NCI-H774 (cell line): ENCODE measurements at places on chromosomes 12 and 14.
A peak's percentile ranks its signal among the peaks of the same experiment; 100 is the strongest.

DNA sequence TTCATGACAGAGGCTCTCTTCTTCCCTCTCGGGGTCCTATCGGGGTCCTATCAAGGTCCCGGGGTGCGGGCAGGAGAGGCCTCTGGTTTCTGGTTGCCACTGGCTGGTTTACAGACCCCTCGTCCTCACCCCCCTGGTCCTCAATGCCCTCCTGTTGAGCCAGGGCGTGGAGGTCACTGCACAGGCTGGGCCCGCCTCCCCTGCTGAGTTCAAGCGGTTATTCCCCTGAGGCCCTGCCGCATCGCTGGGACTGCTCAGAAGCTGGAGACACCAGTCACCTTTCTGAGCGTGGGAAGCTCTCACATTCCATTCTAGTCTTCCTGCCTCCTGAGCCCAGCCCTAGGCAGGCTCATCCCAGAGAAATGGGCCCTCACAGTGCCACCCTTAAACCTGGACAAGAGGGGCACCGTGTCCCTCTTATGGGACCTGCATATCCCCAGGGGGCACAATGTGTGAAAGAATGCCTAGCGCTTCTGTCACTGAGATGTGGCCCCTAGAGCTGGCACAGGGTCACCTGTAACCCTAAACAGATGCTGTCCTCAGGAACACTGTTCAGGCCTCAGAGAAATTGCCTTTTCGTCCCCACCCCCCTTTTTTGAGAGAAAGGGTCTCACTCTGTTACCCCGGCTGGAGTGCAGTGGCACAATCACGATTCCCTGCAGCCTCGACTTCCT, 177.7 kb upstream of the RGS6 start:
- DNase-seq: no peak

- DNase-seq: peak; percentile 66
Observed at GRCh38 chr12:121334513-121335343, 17.5 kb downstream of the ANAPC5 start.

DNA sequence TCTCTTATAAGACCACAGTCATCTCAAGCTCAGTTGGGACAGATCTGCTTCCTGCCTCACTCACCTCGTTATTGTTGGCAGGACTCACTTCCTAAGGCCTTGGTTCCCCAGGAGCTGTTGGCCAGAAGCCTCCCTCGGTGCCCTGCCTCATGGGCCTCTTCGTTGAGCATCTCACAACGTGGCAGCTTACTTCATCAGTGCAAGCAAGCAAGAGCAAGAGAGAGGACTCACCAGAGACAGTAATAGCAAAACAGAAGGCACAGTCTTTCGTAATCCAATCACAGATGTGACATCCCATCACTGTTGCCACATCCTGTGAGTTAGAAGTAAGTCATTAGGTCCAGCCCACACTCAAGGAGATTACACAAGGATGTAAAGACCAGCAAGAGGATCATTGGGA, 5.1 kb upstream of the NUMB start:
- no peak for DNase-seq

GRCh38 chr12:124389725-124390441, 95.0 kb downstream of the RFLNA start:
- no peak for DNase-seq

DNA sequence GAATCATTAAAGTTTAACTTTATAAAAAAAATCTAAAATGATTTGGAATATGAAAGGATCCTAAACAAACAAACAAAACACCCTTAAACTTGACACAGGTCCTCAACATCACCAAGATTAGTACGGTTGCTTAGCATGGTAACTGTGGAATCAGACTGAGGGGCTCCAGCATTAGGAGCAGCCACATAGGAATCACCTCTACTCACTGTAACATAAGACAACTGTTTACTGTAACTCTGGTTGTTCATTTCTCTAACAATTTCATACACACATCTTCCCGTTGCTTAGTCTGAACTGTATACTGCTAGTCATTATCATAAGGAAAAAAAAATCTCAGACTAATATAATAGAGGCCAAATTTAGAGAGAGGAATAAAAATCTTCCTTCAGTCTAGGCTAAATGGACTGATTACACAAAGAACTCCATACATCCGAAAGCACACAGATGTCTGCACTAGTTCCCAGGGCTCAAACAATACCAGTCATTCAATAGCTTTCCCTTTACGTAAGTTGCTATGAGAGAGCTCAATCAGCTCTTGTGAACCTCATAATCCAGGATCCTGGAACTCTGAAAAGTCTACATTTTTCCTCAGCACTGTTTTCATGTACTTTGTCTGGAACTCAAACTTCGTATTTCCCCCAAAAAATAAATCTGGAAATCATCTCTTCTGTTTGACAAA, 26.0 kb downstream of the LRP6 start:
- DNase-seq: no peak

GRCh38 chr14:74552623-74553022, 59.1 kb downstream of the ISCA2 start:
- no peak for DNase-seq

GRCh38 chr14:22280497-22281316, 308.3 kb downstream of the DAD1 start:
- no peak for DNase-seq

DNA sequence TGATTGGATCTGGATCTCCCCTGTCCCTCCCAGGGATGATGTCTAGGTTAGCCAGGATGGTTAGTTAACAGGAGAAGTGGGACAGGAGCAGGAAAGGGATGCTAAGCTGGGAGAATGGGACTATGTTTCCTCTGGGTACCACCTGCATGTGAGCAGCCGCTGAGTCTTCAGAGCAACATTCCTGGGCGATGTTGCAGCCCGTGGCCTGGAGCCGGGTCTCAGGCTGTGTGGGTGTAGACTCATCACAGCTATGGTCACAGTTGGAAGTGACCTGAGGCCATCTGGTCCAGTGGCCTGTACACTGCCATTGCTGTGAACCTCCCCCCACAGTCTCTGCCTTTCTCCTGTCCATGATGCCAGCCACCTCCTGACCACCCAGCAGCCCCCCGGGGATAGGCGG, 422.6 kb downstream of the DPF3 start:
- no peak for DNase-seq

DNA sequence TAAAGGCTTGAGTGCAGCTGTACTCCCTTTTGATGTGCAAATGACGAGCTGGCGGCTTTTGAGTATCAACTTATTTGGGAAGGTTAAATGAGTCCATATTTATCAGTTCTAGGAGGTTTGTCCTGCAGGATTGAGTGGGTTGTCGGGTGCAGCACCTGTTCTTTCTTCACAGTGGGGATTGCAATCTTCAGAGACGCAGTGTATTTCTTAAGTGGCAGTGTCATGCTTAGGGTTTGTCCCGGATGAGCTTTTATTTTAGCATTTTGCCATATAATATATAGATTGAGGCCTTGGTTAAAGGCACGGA, 1.2 kb downstream of the FUT8 start:
- DNase-seq: no peak

GRCh38 chr12:29672580-29672979, 111.2 kb downstream of the TMTC1 start:
- DNase-seq: no peak

GRCh38 chr12:40261937-40262336, 37.1 kb downstream of the LRRK2 start:
- no peak for DNase-seq

- DNase-seq: no peak
Observed at GRCh38 chr12:92431146-92431545, 271.6 kb upstream of the PLEKHG7 start.

DNA sequence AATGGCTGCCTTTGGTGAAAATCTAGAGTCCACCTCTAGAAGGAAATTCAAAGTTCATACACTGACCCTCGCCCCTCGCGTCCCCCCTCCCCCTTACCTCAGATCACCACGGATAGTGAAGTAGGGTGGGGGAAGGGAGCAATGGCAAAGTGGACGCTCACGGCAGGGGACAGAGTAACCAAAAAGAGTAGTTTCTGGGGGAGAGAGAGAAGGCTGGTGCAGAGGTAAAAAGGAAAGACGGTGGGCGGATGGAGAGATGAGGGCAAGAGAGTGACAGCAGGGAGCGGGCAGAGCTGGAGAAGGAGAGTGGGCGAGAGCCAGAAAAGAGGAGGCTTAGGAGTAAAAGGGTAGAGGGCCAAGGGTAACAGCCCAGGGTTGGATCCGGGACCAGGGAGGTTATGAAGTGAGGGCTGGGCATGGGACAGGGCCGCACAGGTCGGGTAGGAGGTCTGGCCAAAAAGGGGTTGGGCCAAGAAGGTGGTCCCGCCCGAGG, 423 bp downstream of the ALDH6A1 start:
- peak; percentile 21 for DNase-seq
